ENCODE measurements at places on chromosomes 2 and 18. TPM values are rescaled to one million over a fixed set of nuclear protein-coding genes. Genes with fewer than 3 reads are reported as not detected.
A peak's percentile ranks its signal among the peaks of the same experiment; 100 is the strongest.

DNA sequence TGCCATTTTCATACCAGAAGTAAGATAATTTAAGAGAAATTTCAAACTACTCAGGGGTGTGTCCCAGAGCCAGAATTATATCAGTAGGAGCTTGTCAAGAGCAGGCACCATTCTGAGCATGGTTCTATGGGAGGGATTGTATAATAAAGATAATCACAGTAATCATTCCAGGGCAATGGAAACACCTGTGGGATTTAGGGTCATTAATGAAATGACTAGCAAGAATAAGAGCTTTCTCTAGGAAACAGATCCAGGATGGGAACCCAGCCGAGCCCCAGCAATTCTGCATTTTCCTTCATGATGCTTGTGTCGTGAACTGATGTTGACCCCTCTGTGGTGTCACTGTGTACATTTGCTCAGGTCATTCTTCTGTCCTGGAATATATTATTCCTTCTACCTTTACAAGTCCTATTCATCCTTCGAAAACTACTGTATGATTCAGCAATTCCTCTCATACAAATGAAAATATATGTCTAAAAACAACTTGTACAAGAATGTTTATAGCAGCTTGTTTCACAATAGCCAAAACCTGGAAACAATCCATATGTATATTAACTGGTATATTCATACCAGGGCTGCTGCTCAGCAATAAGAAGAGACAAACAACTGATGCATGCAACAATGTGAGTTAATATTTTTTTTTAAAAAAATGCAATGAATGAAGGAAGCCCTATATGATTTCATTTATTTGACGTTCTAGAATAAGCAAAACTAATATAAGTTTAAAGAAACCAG, 687.8 kb upstream of the KLHL29 start:
- no peak for DNase-seq

GRCh38 chr2:166841679-166842078, 46.6 kb upstream of the XIRP2 start:
- DNase-seq = no peak

- DNase-seq = no peak
Observed at GRCh38 chr18:11136241-11136640, 13.1 kb downstream of the PIEZO2 start.

- no peak for DNase-seq
Observed at GRCh38 chr18:46920067-46920466, 2.7 kb downstream of the KATNAL2 start.

GRCh38 chr2:153101187-153101586, 377.4 kb downstream of the RPRM start:
- DNase-seq = peak; percentile 15

DNA sequence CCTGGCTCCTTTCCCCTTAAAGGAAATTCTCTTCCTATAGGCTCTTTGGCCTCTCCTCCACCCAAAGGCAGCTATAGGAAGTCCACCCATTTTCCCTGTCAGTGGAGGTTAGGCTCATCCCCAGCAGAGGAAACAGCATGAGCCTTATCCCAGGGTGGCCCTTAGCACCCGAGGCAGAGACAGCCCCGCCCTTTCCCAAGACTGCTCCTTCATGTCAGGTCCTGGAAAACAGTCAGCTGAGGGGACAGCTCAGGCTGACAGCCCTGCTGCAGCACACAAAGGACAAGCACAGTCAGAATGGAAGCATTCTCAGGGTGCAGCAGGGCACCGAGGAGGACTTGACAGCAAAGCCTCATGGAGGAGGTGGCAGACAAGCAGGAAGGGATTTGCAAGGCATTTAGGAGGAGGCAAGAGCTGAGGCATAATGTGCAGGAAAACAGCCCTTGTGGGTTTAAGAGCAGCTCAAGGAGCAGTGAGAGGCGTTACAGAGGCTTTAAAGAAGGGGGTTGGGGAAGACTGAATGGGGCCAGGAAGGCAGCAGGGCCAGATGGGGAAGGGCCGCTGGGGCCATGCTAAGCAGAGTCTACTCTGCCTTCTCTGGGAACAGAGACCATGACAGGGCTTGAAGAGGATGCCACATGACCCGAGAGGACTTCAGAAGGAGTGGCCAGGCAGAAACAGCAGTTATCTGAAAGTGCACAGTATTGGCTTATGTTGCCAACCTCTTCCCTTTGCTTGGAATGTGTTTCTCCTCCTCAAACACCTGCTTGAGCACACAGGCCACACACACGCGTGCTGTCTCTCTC, 216.6 kb downstream of the SH3BP4 start:
- no peak for DNase-seq

The PGAP1 gene
- total RNA-seq = 1.4 TPM
